ENCODE measurements at places on chromosomes 13 and 19.

- no peak for DNase-seq
Observed at GRCh38 chr13:85236413-85236812, 562.8 kb downstream of the SLITRK6 start.

DNA sequence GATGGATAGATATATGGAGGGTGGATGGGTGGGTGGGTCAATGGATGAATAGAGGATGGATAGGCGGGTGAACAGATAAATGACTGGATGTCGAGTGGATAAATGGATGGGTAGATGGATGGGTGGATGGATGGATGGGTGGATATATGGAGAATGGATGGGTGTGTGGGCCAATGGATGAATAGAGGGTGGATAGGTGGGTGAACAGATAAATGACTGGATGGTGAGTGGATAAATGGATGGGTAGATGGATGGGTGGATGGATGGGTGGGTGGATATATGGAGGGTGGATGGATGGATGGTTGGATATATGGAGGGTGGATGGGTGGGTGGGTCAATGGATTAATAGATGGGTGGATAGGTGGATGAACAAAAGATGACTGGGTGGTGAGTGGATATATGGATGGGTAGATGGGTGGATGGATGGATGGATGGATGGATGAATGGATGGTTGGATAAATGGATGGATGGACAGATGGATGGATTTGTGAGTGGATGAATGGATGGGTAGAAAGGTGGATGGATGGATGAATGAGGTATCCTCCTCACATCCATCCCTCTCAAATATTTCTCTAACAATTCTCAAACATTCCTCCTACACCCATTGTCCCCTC is 21.0 kb downstream of the AXL start:
- no peak for DNase-seq

DNA sequence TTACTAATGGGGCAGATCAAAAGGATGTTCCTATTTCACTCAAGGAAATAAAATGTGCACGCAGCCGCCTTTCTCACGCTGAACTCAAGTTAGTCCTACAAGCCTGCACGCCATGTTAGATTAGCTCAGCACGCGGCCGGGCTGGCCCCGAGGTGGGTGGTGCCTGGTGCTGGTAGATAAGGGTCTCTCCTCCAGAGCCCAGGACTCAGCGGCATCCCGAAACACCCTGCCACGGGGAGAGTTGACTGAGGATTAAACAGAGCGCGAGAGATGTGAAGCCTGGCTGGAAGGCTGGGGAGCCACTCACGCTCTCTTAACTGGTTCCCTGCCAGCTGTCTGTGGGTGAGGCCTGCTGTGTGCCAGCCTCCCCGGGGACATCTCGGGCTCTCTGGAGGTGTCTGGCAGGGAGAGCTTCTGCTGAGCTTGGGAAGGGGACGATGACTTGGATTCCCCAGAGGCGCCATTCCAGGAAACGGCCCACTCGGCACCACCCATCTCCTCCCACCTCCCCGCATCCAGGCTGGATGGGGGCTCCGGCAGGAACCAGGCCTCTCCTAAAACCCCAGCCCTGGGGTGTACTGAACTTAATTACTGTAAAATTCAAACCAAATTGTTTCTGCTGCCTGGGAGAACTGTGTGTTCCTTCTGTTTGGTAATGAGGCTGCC is 122.2 kb downstream of the KDM4B start:
- DNase-seq: peak; percentile 72

DNA sequence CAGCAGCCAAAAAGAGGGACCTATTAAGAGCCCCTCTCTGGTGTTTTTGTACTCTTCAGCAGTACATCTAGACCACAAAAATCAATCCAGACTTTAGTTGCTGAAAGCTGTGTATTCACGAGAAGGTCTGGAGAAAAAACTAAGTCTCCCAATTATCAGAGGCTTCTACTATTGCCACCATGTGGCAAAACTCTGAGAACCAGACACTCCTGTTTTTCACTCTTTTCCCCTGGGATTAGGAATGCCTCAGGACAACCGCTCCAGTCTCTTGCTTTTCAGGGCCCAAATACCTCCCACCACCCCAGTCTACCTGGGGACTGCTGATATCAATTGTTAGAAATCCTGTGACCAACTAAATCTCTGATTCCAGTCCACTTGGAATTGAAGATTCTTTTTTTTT is 30.1 kb upstream of the OBI1 start:
- DNase-seq: no peak

- DNase-seq: no peak
Observed at GRCh38 chr19:34577531-34578101, 96.1 kb downstream of the WTIP start.

GRCh38 chr13:27130979-27131623 is 40.5 kb downstream of the USP12 start:
- DNase-seq: no peak

- DNase-seq: no peak
Observed at GRCh38 chr13:43333176-43333575, 309.8 kb downstream of the DNAJC15 start.

DNA sequence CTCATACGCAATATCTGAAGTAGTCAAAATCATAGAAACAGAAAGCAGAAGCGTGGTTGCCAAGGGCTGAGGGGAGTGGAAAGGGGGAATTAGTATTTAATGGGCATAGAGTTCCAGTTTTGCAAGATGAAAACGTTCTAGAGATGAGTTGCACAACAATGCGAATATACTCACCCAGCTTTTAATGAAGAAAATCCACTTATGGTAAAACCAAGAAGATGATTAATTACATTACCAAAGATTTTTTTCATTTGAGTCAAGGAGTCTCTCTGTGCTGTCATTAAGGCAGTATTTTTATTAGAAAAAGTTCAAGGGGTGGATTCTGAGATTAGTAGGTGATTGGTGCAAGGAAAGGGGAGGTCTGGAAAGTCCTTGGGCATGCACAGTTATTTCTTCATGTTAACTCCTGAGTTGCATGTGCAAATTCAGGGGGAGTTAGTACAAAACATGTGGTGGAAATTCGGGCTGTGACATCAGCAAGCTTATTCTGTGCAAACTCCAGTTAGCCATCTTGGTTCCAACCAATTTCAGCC is 6.9 kb upstream of the CBY2 start:
- DNase-seq: no peak

All from WERI-Rb-1 (cell line).